ENCODE measurements at places on chromosomes 11 and 22. TPM values are rescaled to one million over a fixed set of nuclear protein-coding genes. Genes with fewer than 3 reads are reported as not detected.
A peak's percentile ranks its signal among the peaks of the same experiment; 100 is the strongest.

GRCh38 chr22:40211476-40212054, 33.8 kb downstream of the TNRC6B start:
- ATAC-seq = no peak

DNA sequence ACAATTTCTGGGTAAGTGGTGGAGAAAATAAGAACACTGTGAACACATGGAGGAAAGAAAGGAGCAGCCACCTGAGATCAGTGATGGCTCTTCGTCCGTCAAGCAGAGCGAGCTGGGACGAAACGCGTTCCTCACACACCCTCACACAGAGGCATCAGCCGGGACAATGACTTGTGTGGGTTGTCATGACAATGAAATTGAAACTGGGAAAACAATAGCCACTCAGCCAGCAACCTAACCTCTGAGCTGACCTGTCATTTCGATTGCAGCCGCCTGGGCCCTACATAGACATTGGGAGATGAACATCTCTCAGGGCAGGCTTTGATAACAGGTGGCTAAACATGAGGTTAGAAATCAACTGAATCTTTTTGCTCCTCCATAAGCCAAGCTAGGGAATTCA, 51.3 kb downstream of the TRIM29 start:
- no peak for ATAC-seq

- ATAC-seq = peak; percentile 76
These were observed 103.2 kb downstream of the ZBTB16 start for GRCh38 chr11:114162719-114163123.

DNA sequence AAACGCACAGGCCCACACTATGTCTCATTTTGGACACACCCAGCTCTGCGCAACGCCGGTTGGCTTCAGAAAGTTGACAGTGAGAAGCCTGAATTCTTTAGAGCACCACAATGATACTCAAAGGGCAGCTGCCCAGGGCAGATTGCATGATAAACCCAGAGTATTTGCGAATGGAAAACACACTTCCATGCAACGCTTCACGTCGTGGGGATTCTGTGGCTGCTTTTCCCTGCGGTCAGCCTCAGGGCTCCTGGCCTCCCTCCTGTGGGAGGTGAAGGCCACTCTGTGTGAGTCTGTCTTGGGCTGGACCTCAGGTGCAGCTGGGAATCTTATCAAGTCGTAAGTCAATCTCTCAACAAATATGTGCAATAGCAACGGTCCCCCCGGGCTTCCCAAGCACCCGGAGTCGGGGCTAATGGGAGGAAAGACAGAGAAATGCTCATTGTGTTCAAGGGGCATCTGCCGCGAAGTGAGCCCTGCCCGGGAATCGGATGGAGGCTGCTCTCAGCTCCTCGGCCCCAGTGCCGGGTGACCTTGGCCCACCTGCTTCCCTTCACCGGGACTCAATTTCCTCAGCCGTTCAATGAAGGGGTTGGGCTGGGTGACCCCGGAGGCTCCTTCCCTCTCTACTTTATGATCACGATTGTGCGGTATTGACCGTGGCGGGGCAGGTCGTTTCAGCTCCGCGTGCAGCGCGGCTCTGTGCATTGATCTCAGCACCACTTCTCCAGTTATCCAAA, 623.6 kb downstream of the BRD1 start:
- ATAC-seq = no peak

Gene VSTM5
- total RNA-seq = 0.16 TPM

DNA sequence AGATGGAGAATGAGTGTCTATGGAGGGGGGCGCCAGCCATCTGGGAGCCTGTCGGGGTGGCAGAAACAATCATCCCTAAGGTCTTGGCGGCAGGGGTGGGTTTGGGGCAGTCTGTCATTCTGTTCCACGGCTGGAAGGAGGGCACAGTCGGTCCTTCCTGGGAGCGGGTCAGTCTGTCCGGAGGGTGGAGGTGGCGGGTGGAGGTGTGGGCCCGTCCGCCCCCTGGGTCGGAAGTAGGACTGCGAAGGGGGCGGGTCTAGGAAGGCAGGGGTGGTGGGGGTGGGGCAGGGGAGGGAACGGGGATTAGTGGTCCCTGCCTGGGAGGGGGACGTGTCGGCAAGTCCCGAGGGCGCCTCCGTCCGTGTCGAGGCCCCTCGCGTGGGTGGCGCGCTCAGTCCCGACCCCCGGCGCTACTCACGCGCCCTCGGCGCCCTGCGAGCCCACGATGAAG, 461 bp downstream of the TBC1D10A start:
- ATAC-seq = peak; percentile 40

Gene OR8G5
- total RNA-seq = not detected

- peak; percentile 5 for ATAC-seq
These were observed 36.7 kb downstream of the CD6 start for GRCh38 chr11:61007956-61008896.

GRCh38 chr22:23574877-23575276, 5.2 kb downstream of the IGLL1 start:
- ATAC-seq = peak; percentile 27

GRCh38 chr11:131770801-131771200, 400.4 kb downstream of the NTM start:
- ATAC-seq = no peak

GRCh38 chr11:111941963-111942362, 4.8 kb downstream of the DIXDC1 start:
- peak; percentile 63 for ATAC-seq

Gene RASSF10
- 11.3 TPM for total RNA-seq

DNA sequence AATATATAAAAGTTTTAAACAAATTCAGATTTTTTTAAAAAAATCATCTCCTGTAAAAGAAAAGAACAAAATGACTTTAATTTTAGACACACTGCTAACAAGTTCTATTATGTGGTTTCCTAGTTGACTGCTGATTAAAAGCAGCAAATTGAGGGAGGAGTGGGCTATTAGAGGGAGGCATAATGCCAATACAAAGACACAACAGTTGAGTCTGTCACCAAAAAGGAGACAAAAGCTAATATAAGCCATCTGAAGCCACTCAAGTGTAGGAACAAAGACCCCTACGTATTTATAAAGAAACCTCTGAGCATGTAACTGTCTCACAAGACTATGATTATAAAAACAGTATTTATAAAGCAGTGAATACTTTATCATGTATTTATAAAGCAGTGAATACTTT, 28.6 kb downstream of the TMEM123 start:
- no peak for ATAC-seq

- no peak for ATAC-seq
These were observed 3.3 kb upstream of the BEST1 start for GRCh38 chr11:61946894-61947293.

Gene FAM111B
- 9.6 TPM for total RNA-seq

Gene SMTNL1
- not detected for total RNA-seq

- no peak for ATAC-seq
These were observed 31.1 kb downstream of the SGSM3 start for GRCh38 chr22:40401532-40401931.

Gene JAM3
- 1.7 TPM for total RNA-seq

Gene MS4A6E
- total RNA-seq = not detected

- ATAC-seq = peak; percentile 3
These were observed 9.2 kb upstream of the CELSR1 start for GRCh38 chr22:46546466-46547178.

Gene THY1
- total RNA-seq = 3.6 TPM

Gene PRR33
- total RNA-seq = not detected

- no peak for ATAC-seq
These were observed 12.3 kb downstream of the B4GALNT4 start for GRCh38 chr11:381501-382072.

- ATAC-seq = no peak
These were observed 15.1 kb downstream of the MCHR1 start for GRCh38 chr22:40694411-40694810.
